Fibroblast of skin of scalp (primary cell): ENCODE measurements at places on chromosomes 7 and 10.
A peak's percentile ranks its signal among the peaks of the same experiment; 100 is the strongest.

DNA sequence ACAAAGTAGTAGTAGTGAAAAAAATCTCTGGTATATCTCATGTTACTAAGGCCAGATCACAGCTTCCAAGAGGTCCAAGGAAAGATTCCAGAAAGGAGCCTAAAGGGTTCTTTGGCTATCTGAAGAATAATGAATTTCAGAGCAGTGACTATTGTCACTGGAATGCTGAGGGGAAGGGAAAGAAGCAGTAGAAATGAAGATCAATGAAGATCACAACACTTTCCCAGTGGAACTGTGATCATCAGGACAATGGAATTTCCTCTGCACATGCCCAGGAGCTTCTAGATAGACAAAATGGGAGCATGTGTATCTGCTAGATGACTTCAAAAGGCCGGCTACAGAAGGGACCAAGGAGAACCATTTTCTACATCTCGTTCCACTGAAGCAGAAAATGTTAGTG, 219.5 kb upstream of the PHYHIPL start:
- peak; percentile 80 for DNase-seq

GRCh38 chr10:47262606-47263533, 37.1 kb upstream of the GDF10 start:
- peak; percentile 82 for DNase-seq

- peak; percentile 68 for DNase-seq
Measured at GRCh38 chr7:70856901-70857630, 274.9 kb upstream of the GALNT17 start.

- no peak for DNase-seq
Measured at GRCh38 chr7:98148607-98149006, 41.9 kb downstream of the LMTK2 start.

GRCh38 chr7:81583882-81584533, 185.8 kb downstream of the HGF start:
- DNase-seq = peak; percentile 46

GRCh38 chr10:95600158-95600557, 39.0 kb upstream of the SORBS1 start:
- no peak for DNase-seq

DNA sequence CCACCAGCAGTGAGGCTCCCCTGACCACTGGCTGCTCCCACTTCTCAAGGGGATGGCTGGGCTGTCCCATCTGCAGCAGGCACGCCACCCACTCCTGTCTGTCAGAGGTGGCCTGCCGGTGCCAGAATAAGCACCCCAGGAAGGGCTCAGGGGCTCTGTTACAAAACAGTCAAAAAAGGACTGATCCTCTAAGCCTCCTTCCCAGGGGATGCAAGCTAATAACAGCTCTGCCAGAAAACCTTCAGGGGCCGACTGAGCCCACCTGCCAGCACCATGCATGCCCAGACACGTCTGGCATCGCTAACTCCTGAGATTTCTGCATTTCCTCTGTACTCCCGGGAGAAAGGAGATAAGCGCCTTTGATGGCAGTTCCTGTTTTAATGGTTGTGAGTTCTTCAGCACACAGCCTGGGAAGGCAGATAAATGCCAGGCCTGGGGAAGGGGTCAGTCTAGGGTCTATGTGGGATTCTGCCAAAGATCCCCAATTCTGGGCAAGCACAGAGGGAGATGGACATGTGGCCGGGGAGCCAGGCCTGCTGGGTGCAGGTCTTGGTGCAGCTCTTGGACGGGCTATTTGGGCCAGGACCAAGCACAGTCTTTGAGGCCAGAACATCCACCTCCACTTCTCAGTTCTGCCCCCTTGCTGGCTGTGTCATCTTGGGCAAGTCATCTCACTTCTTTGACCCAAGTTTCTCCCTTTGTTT, 128.4 kb downstream of the ARHGAP22 start:
- no peak for DNase-seq

GRCh38 chr10:68597407-68597806, 37.3 kb downstream of the TET1 start:
- DNase-seq = no peak

GRCh38 chr7:27095050-27095896, 527 bp downstream of the HOXA1 start:
- DNase-seq = no peak

- no peak for DNase-seq
Measured at GRCh38 chr7:158491094-158491493, 96.5 kb downstream of the PTPRN2 start.

DNA sequence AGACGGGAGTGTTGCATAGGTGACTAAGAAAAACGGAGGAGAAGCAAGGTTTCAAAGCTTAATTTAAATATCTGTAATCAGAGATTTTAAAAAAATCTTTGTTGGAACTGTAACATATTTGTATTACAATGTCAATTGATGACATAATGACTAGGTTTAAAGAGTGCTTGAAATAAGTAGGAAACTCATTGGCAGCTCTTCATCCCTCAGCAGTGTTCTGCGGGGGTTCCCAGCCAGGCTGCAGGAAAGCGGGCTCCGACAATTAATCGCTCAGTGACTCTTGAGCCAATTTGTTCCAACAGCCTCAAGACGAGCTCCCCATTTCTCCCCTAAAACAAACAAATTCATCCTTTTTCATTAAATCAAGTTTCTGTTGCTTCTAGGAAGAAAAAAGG, 22.6 kb downstream of the CPXM2 start:
- no peak for DNase-seq

GRCh38 chr10:32939296-32940111, 18.5 kb downstream of the ITGB1 start:
- DNase-seq = no peak
